Sigmoid colon (tissue), 7 donors: ENCODE measurements at places on chromosomes 7 and 10. TPM values are rescaled to one million over a fixed set of nuclear protein-coding genes. Genes with fewer than 3 reads are reported as not detected.

DNA sequence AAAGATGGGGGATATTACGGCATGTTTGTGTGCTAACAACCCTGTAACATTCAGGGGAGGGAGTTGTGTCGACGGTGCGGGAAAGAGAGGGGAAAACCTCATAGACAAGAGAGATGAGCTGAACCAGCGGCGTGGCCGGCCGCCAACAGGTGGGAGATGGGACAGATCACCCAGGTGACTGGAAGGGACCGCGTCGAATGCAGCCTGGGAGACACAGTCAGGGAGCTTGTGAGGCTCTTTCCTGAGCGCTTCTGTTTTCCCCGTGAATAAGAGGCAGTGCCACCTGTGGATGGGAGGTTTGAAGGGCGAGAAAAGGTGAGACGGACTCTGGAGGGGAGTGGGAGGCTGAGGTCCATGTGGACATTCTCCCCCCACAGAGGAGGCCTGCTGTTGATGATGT, 9.9 kb upstream of the PRKAG2 start:
- peak; percentile 50 for DNase-seq

The PYROXD2 gene
- total RNA-seq, result 9.6 TPM

DNA sequence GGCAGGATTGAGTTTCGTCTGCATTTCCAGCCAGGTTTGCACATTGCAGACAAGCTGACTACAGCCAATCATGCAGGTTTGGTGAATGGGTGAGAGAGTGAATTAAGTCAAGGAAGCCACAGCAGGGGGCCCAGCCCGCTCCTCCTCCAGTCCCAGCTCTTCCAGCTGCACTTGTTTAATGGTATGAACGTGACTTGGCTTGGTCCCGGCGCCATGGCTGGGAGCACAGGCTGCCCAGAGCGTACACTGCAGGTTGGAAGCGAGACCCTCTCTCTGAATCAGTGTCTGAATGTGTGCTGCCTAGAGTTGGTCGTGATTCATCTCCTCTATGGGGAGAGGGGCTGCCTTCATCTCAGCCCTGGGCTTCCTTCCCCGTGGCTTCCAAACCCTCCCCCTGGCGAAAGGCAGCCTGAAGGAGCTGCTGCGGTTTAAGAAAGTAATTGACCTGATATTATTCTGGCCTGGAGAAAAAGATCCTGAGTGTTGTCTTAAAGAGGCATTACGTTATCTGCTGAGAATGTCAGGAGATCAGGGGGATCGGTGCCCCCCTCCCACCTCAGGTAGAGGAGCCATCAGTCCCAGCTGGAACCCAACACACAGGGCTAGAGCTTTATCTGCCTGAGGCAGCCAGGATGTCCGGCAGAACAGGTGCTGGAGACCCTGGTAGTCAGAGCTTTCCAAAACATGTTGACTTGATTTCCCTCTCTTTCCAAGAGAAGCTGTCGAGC, 132.1 kb downstream of the COL26A1 start:
- no peak for DNase-seq

The CD36 gene
- total RNA-seq, result 35.6 TPM

DNA sequence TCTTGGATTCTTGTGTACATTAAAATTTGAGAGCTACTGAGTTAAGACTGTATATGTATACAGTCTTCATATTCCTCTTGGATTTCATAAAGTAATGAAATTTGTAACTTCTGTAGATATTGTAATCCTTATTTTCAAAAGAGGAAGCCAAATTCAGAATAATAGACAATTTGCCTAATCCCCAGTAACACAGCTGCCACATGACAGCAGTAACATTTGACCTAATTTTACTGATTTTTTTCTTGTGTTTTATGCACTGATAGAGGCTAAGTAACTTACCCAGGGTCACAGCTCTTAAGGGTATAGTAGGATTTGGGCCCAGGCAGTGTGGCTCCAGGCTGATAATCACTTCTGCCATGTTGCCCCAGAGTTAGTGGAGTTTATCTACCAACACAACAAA, 40.4 kb upstream of the IL6 start:
- no peak for DNase-seq

The HYAL4 gene
- total RNA-seq, result not detected

The CYP2C19 gene
- not detected for total RNA-seq

DNA sequence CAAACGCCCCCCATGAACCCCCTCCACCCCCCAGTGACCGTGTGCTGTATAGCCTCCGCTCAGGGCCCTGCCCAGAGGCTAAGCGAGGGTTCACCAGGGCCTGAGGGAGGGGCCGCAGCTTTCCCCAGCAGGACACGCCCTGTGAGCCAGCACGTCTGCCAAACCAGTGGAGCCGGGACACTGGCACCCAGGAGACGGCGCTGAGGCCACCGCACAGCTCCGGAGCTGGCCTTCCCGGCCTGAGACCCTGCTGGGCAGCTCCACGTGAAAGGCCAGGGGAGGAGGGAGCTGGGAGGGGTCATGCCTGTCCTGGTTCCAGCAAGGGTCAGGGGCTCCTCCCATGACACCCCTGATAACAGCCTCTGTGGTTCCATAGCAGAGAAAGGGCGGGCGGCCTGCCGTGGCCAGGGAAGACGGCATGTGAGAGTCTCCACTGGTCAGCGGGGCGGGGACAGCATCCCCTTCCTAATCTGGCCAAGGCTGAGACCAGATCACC, 278.3 kb downstream of the ELFN1 start:
- DNase-seq, result peak; percentile 62

The LYZL1 gene
- not detected for total RNA-seq

The LBX1 gene
- not detected for total RNA-seq

GRCh38 chr7:45915606-45916005, 5.5 kb downstream of the IGFBP3 start:
- no peak for DNase-seq

GRCh38 chr10:45657033-45657926, 15.3 kb downstream of the ZFAND4 start:
- DNase-seq, result no peak

GRCh38 chr10:108544500-108545120, 1378.7 kb downstream of the XPNPEP1 start:
- DNase-seq, result peak; percentile 75

The HMX2 gene
- total RNA-seq, result 0.27 TPM

GRCh38 chr10:110946496-110946895, 27.1 kb downstream of the SHOC2 start:
- DNase-seq, result no peak
